HEK293T (cell line): ENCODE measurements at places on chromosomes 11 and 22.

DNA sequence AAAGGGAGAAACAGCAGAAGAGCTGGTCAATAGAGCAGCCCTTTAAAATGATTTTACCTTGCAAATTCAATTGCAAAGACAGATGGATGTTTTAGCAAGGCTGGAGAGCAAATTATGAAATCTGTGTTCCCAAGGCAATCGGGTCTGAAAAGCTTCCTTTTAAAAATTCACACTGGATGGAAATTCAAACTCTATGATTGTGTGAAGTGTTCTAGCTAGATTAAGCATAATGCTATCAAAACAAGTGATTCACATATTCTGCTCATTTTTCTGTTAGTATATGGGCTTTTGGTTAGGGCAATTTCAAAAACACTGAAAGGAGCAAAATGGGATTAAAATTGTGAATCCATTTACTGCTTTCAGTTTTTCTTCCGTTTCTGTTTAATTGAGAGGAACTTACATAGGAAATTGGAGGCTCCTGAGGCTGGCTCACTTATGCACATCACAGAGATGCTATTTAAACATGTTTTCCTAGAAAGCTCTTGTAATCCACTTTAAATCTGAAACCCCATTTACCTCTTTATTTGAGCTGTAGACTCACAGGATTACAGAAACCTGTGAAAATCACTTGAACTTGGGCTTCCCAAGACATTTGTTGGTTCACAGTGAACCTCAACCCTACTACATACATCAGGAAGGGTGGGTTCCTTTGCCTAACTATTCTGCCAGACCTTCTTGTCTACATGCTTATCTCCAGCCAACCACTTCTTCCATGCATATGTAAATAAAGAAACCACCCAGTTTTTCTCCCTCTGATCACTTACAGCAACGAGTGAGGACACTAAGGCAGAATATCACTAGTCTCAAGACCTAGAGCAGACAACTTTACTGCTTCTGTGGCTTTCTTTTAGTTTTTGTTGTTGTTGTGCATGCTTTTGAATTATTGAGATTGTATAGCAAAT, 201.9 kb upstream of the PITPNB start:
- DNase-seq, result no peak

DNA sequence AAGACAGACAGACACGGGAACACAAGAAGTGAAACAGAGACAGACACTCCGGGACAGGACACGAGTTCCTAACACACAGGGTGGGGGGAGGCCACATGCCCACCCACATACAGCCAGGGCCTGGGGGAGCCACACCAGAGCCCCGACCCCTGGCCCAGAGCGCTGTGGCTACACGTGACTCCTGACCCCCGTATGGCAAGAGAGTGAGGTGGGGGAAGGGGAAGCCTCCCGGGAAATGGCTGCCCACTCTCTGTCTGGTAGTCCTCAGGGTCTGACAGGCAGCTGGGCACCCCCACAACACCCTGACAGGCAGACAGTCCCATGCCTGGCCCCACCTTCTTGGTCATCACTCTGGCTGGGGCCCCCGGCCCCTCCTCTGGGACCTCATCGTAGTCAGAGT, 38.6 kb upstream of the PDE2A start:
- no peak for DNase-seq

GRCh38 chr11:125342281-125342930, 153.7 kb downstream of the FEZ1 start:
- DNase-seq, result no peak

GRCh38 chr22:45743687-45744086, 72.1 kb downstream of the ATXN10 start:
- no peak for DNase-seq

DNA sequence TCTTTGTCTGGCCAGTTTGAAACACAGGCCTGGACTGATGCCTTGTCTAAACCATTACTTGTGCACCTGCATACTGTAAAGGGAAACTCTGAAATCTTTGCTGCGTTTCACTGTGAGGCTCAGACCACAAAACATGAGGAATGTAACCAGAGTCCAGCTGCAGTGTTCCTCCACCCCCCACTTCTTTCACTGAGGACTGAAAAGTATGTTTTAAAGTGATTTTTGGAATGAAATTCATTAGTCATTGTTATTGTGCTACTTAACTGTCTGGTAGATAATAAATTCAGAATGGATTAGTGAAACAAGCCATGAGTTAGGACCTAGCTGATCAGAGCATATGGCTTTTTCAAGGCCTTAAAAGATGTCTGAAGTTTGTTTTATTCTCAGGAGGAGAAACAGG, 181.2 kb downstream of the WNT11 start:
- no peak for DNase-seq

DNA sequence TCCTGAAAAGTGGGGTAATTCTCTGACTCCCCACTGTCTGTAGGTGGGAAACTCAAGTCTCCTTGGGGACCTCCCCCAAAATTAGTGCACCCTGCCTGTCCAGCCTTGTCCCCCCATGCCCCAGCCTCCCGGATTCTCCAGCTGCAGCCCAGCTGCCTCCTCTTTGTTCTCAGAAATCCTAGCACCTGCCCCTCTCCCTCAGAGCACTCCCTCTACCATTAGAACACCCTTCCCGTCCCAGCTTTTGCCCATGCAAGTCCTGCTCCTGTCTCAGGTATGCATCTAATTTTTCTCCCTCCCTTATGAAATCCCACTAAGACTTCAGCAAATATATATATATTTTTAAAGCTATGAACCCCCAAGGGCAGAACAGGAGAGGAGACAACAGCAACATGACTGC, 37.3 kb downstream of the LRFN4 start:
- no peak for DNase-seq

DNA sequence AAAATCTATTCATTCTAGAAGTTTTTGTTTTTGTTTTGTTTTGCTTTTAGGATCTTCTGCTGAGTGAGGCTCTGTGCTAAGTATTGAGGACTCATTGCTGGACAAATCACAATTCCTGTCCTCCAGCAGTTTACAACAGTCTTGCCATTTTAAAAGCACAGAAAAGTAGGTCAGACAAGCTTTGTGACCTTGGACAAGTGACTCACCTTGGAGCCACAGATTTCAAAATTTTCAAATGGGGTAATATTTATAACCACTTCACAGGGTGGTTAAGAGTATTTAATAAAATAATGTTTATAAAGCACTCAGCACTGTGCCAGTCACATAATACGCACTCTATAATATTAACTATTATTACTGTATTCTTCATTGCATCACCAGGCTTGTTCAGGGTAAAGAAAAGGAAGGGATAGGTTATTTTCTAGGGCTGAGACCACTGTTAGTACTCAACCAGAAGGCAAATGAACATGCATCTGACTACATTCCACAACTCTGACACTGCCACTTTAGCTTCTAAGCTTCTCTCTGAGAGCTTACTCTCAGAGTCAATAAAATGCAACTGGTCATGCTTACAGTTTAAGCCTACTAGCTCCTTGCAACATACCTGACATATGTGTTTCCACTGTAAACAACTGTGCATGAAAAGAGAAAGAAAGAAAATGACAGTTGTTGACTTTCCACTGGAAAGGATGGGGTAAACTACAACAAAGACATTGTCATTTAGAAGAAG, 63.2 kb upstream of the FIBIN start:
- DNase-seq, result no peak

- peak; percentile 79 for DNase-seq
Observed at GRCh38 chr22:18075720-18076497, 1.9 kb upstream of the PEX26 start.

GRCh38 chr11:64049509-64049908, 13.8 kb downstream of the FLRT1 start:
- no peak for DNase-seq

DNA sequence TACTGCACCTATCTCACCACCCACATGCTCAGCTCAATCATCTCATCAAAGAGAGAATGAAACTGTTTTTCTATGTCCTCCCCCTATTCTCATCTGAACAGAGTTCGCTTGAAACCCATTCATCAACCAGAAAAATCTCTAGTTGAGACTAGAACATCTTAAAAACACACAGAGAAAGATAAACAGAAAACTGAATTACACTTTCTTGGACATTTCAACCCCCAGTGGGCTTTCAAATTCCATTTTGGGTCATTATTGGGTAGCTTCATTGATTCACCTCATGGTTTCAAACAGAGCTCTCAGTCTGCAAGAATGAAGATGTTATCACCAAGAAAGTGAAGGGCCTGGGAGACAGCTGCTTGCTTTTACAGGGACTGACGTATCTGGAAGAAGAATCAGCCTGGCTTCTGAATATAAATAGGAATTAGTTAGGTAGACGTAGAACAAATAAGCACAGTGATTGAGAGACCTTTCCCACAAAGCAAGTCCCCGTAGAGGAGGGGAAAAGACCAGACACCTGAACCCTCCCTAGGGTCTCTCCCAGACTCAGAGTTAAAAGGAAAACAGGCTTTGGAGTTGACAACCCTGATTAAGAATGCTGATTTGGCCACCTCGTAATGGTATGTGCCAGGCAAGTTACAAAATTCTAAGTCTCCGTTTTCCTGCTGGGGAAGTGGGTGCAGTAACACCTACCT, 155.7 kb downstream of the BBOX1 start:
- DNase-seq, result no peak

DNA sequence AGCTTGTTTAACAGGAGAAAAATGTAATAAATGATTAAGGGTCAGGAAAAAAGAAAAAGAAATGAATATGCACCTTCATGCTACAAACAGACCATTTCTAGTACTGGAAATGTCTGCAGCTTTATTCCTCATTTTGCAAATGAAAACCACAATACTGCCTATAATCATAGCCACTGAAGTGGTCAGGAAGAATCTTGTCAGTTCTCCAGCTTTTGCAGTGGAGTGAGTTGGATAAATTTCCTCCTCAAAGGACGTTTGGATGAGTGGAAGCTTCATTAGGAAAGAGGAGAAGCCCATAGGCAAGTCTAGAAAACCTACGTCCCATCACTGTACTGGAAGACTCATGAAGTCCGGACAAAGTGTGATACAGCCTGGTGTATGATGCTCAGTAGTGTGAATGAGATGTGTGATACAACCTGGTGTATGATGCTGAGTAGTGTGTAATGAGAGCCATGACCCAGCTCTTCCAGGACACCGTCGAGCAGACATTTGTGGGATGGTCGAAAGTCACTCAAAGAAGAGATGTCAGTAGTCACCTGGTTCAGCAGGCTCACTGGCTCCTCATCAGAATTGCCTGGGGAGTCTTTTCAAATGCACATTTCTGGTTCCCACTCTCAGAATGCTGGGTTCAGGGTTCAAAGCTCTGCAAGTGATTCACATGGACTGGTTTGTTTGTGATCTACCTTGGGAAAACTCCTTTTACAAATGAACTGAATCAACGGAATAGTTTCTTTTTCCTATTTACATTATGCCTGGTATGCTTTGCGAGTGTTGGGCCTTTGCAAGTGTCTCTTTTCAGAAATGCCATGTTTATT, 101.3 kb downstream of the PDHX start:
- no peak for DNase-seq

- DNase-seq, result no peak
Observed at GRCh38 chr11:112965656-112966055, 4.4 kb downstream of the NCAM1 start.

- DNase-seq, result no peak
Observed at GRCh38 chr11:2912498-2912897, 16.7 kb downstream of the PHLDA2 start.

DNA sequence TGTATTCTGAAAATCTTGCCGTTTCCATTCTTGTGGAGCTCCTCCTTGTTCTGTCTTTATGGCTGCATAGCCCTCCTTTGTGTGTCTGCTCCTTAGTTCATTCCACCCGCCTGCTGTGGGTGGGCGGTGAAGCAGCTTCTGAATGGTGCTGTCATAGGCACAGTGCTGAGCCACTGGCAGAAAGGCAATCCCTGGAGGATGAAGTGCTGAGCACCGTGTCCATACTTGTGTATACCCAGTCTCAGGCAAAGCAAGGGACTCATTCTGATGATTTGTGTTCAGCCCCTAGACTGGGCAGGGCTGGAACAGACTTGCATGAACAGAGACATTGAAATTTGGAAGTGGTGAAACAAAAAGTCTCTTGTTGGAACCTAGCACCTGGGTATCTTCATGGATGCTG, 134.9 kb downstream of the MYO18B start:
- DNase-seq, result no peak

DNA sequence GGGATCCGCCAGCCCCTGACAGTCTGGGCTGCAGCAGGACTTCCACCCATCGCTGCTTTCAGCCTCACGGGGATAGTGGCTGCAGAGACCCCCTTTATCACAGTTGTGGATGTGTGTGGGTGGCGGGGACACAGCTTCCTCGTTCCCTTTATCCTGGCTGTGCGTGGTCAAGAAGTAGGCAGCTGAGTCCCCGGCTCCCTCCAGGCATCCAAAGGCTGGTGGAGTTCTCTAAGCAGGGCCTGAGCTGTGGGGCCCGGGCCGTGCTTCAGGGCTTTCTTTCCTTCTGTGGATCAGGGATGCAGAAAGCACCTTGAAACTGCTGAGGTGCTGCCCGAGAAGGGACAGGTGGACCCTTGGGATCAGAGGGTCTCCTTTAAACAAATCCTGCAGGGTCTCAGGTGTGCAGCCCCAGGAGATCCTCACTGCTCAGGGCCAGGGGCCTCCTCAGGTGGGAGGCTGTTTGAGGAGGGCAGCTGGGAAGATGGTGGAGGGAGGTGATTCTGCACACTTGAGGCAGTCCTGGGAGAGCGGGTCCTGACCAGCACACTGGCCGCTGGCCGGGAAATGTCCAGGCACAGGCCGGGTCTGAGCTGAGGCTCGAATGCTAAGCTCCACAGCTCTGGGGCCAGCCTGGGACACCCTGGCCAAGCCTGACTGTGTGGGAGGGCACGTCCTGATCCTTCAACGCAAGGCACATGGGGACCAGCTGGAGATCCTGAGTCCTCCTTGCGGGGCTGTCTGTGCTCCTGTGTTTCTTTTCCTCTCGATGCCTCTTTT, 1024.3 kb downstream of the BRD1 start:
- DNase-seq, result no peak

DNA sequence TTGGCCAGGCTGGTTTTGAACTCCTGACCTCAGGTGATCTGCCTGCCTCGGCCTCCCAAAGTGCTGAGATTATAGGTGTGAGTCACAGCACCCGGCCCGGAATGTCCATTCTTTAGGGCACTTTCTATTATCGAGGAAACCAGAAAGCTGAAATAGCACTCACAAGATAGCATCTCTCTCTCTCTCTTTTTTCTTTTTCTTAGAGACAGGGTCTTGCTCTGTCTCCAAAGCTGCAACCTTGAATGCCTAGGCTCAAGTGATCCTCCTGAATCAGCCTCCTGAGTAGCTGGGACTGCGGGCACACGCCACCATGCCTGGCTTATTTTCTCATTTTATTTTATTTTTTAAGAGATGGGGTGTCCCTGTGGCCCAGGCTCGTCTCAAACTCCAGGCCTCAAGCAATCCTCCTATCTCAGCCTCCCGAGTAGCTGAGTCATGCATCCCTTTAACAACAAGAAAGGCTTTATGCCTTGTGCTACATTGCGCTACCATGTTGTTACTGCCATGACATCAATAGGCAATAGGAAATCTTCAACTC, 7.2 kb upstream of the EED start:
- DNase-seq, result no peak
